ENCODE measurements at places on chromosomes 11 and 22.

GRCh38 chr11:12200991-12201985 lies 90.9 kb downstream of the MICAL2 start:
- DNase-seq = no peak

GRCh38 chr22:22397292-22397870 lies 111.2 kb downstream of the ZNF280B start:
- no peak for DNase-seq

- DNase-seq = peak; percentile 73
These were observed at the start of gene PLXNB2 for GRCh38 chr22:50306753-50307749. Gene PLXNB2 (minus strand): TSS chr22:50307646. CDS start chr22:50290584, 17,062 bp downstream.

GRCh38 chr11:6900327-6900999 lies 8.2 kb upstream of the OR2D2 start:
- no peak for DNase-seq

GRCh38 chr22:35506259-35506570 lies 34.4 kb upstream of the RASD2 start:
- DNase-seq = no peak

- no peak for DNase-seq
These were observed 847 bp downstream of the ME3 start for GRCh38 chr11:86671531-86672006.

DNA sequence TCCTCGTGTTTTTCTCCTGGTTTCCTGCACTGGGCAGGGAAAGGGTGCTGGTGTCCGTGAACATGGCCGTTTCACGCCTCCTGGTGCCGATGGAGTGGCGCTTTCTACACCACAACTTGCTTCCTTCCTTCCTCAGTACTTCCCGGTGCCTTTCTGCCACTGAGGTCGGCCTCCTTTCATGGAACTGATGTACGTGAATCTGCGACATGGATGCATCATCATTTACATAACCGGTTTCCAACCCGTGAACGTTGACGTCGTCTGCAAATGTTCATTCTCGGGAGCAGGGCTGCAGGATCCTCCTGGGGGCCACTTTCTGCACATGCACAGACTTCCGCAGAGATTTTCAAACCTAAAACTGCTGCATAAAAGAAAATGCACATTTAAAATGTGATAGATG lies 474.4 kb downstream of the BRD1 start:
- DNase-seq = no peak

- DNase-seq = no peak
These were observed 1.3 kb downstream of the RBM4B start for GRCh38 chr11:66676282-66676919.

DNA sequence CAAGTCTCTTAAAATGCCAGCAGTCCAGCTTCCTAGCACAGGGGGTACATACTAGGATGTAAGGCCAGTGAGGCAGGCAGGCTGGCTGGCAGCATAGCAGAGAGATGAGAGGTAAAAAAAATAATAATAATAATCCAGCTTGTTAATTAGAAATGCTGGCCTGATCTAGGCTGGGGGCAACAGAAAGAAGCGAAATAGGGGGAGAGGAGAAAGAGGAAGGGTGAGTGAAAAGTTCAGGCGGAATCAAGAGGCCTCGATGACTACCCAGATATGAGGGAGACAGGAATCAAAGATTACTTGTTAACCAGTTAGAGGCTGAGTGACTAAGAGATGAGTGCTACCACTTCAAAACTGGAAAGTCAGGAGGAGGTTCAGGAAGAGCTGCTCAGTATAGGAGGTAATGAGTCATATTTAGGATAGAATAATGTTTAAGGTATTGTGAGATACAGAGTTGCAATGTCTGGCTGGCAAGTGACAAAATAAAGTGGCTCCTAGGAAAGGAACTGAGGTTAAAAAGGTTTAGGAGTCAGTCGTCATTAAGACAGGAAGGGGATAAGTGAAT lies 2.8 kb downstream of the ALKBH8 start:
- DNase-seq = no peak

DNA sequence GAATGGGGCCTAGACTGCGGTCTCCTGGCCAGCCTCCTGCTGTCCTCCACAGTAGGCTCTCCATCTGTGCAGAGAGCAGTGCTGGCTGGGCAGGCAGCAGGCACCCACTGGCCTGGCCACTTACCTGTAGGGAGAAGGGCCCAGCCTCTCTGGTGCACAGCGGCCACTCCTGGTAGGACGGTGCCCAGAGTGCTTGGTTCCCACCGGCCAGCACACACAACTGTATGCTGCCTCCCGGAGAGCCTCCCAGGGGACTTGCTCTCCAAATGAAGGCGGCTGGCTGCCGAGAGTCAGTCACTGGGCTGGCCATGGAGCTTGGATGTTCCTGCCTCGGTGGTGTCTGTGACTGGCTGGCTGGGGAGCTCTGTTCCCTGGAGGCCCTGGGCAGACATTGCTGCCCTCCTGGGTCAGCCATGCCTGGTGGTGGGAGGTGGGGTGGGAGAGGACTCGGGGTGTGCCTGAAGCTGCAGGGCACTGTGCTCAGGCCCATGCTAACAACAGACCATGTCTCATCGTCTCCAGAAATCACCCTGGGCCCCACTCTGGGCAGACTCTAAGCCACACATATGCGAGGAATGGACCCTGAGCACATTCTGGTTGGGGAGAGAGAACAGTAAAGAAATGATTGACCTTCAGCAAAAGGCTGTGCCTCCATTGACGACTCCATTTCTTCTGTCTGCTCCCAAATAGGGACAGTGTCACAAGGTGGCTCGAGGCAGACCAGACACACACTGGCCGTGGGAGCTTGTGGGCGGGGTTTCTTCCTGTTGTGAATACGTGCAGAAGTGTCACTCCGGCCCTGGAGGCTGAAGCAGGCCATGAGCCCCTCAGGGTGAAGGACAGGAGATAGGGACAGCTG lies 350.8 kb downstream of the TBC1D22A start:
- no peak for DNase-seq

DNA sequence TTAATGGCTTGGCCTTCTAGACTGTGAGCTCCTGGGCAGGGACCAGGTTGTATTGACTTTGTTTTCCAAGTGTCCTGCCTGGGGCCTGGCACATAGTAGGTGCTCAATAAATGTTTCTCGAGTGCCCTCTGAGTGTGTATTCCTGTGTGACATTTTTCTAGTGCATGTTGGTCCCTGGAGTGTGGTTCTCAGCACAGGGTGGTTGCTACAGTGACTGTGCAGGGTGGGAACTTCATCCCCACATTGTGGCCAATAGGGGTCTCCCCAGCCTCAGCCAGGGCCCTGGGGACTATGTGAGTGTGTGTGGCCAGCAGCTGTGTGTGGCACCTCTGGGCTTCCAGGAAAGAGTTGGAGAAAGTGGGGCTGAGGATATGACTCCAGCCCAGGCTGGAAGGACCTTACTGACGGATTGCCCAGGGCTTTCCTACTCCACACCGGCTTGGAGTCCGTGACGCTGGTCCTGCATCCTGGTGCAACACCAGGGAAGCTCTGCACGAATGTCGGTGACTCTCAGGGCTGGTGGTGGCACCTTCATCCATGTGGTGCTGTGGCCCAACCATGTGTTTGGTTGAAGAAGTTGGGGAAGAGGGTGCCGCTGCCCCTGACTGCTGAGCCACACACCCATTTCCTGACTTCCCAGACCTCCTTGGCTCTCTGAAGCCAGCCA lies 9.0 kb upstream of the MARK2 start:
- no peak for DNase-seq

- no peak for DNase-seq
These were observed 94.1 kb upstream of the NNMT start for GRCh38 chr11:114202011-114202609.

DNA sequence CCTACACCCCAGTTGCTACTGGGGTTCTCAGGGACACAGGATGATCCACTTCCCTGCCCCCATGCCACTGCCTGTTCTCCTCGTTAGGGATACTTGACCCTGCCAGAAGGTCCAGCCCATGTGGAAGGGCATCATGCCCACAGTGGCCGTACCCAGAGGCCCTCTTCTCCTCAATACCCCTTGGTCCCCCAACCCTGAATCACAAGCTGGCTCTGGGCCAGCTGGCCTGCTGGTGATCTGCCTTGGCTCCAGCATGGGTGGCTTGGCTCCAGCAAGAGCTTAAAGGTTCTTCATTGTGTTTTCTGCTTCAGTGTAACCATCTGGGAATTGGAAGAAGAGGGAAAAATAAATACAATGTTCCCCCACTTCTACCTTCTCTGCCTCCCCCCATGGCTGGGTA lies 11.1 kb upstream of the TPBGL start:
- no peak for DNase-seq

DNA sequence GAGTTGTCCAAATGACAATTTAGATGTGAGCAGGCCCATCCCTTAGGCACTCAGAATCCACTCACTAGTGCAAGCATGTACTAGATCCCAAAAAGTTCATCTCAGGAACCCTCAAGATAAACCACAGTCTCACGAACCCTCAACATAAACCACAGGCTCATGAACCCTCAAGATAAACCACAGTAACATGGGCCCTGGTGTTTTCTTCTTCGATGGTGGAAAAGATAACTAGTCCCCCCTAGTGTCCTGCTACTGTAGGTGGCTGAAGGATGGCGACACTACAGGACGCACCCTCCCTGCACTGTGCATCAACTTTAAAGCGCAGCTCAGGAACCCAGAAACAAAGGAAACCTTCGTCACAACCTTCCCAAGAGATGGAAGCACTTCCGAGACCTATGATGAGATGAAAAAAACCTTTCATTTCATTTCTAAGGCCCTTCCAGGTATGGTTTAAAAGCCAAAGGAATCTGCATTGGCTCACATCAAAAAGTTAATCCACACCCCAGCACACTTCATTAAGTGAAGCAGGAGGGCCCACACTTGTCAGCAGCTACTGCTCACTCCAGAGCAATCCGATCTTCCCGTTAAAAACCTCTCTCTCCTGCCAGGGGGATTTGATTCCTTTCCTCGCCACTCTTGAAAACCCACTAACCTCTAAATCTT lies 2.4 kb downstream of the LARGE1 start:
- DNase-seq = no peak

DNA sequence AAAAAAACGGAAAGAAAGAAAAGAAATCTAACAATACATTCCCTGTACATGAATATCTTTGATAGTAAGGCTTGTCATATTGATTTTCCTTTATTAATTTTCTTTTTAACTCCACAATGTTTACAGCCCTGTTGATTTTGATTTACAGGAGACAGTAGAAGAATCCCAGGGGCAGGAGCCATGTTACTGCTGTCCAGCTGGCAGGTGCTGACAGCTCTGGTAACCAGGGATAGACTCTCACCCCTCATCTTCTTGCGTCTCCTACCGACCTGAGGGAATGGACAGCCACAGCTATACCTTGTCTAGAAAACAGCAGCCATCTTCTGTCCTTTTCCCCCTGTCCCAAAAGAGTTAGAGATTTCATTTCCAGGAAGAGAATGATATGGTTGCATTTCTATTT lies 37.4 kb downstream of the PRDM10 start:
- DNase-seq = no peak

- DNase-seq = peak; percentile 40
These were observed 2.5 kb downstream of the TCN2 start for GRCh38 chr22:30609260-30610185.

DNA sequence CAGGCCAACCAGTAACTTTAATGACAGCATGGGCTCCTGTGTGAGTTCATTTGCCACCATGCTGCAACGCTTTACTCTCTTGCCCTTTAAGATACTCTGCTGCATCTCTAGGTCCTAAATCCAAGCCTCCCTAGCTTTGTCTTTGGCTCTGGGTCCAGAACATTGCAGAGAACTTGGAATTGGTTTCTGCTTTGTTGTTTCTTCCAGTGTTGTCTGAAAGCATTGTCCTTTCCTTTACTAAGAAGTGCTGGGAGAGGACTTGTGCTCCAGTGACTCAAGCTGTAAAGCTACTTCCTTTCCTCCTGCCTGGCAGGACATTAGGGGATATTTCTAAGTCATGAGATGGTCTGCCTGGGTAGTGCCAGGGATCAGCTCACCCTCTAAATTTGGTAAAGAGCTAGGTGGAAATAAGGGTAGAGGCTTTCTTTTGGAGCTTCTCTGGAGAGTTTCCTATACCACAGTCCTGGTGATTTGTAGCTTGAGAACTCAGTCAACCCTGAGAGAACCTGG lies 202.5 kb upstream of the CADM1 start:
- DNase-seq = no peak

DNA sequence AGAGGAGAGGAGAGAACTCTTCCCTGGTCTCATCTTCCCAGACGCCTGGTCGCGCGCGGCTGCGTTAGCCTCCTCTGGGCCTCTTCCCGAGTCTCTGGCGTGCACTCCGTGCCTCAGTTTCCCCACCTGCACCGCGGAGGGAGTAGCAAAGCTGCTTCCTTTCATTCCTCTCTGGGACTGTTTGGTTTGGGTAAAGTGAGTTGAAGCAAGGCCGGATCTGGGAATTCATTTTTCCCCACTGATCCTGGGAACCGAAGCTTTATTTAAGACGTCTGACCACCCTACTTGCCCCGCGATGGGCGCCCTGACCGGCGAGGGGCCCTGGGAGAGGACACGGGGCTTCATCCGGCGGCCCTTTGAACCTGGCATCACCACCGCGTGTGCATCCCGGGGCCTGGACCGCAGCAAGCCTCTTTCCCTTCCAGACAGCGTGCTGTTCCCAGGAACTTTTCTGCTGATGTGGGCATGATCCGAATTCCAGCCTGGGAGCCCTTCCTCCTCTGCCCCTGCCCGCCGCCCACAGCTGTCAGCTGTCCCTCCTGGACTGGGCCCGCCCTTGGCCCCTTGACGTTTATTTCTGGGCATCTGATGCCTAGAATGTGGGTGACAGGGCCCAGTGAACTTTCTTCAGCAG lies 758 bp downstream of the LDLRAD3 start:
- DNase-seq = no peak

GRCh38 chr11:7154881-7155361 lies 66.1 kb downstream of the RBMXL2 start:
- DNase-seq = no peak

DNA sequence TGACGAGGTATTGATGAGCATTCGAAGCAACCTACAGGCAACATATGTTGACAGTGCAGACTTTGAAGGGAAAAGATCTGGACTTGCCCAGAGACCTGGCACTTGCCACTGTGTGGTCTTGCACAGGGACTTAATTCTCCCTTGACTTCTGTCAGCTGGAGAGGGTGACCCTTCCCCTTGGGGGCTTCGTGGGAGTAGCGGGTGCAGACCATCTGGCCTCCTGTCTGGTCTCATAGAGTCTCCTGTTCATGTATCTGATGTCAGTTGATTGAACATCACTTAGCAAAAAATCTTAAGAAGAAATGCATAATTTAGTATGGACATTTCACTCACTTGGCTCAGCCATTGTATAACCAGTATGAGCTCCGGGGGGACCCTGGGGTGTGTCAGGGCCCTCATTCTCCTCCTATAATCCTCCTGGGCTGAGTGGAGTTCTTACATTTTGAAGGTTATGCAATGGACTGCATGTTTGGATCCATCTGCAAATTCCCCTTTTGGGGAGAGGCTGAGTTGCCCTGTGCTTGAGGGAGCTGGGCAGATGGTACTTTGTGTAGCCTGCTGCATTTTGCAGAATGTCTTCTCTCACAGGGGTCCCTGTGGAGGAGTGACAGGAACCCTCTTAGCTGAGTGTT lies 13.0 kb downstream of the BCR start:
- no peak for DNase-seq

- DNase-seq = no peak
These were observed 8.8 kb downstream of the TRAF6 start for GRCh38 chr11:36501236-36501635.

- DNase-seq = no peak
These were observed 2.1 kb upstream of the CCDC81 start for GRCh38 chr11:86372586-86372985.

All from GM18507 (cell line).